ENCODE measurements at places on chromosomes 12 and 14.

GRCh38 chr12:76536546-76536945 lies 23.0 kb downstream of the OSBPL8 start:
- DNase-seq, result no peak

DNA sequence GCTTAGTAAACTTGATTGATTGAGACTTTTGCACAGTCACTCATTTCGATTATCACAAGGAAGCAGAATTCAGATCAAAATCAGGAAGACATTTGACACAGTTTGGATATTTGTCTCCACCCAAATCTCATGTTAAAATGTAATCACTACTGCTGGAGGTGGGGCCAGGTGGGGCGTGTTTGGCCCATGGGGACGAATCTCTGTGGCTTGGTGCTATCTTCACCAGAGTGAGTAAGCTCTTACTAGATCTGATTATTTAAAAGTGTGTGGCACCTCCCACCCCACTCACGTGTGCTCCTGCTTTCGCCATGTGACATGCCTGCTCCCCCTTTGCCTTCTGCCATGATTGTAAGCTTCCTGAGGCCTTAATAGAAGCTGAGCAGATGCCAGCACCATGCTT lies 291.4 kb downstream of the PCNX1 start:
- no peak for DNase-seq

- DNase-seq, result no peak
Measured at GRCh38 chr12:129635021-129635685, 268.7 kb downstream of the TMEM132D start.

DNA sequence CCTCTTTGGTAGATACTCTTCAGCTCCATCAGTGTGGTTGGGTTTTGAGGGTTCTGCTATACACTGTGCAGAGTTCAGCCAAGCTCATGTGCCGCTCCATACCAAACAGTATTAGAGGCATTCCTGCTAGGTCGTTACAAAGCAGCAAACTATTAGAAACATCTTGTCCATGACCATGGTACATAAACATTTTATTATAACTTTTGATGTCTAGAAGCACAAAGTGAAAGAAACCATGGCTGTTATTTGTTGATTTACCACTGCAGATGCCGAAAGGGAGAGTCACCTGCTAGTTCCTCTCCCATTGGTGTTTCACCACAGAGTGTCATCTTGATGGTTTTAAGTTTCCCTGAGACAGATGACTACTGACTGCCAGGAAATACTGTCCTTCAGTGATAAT lies 242.0 kb downstream of the ADAMTS20 start:
- DNase-seq, result no peak

GRCh38 chr12:108477055-108477880 lies 37.8 kb upstream of the FICD start:
- DNase-seq, result no peak

GRCh38 chr12:67275380-67275913 lies 6.3 kb downstream of the CAND1 start:
- no peak for DNase-seq

GRCh38 chr12:92156139-92156538 lies 10.5 kb upstream of the BTG1 start:
- no peak for DNase-seq
